Esophagus mucosa (tissue), 1 donor: ENCODE measurements at places on chromosomes 12 and 14.

- peak; percentile 62 for ATAC-seq
Measured at GRCh38 chr12:116924558-116925453, 14.1 kb downstream of the FBXW8 start.

DNA sequence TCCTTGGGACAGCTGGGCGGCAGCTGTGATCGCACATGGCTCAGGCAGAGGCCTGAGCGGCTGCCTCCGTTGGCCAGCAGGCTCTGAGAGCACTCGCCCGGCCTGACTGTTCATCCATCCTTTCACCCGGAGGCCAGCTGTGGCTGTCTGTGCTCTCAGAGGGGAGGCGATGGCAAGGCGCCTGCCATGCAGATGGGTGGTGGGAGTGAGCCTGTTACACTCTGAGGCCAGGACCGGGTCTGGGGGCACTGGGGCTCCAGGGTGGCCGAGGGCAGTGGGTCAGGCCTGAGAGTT is 292.3 kb downstream of the TMEM121 start:
- ATAC-seq = no peak

DNA sequence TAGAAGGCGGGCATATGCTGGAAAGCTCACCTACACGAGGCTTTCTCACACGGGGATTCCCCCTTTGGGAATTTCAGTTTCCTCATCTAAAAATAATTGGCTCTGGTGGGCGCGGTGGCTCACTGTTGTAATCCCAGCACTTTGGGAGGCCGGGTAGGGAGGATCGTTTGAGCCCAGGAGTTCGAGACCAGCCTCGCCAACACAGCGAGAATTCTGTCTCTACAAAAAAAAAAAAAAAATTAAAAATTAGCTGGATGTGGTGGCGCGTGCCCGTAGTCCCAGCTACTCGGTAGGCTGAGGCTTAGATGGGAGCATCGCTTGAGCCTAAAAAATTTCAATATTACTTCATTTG is 400 bp upstream of the NDUFA12 start:
- peak; percentile 16 for ATAC-seq

DNA sequence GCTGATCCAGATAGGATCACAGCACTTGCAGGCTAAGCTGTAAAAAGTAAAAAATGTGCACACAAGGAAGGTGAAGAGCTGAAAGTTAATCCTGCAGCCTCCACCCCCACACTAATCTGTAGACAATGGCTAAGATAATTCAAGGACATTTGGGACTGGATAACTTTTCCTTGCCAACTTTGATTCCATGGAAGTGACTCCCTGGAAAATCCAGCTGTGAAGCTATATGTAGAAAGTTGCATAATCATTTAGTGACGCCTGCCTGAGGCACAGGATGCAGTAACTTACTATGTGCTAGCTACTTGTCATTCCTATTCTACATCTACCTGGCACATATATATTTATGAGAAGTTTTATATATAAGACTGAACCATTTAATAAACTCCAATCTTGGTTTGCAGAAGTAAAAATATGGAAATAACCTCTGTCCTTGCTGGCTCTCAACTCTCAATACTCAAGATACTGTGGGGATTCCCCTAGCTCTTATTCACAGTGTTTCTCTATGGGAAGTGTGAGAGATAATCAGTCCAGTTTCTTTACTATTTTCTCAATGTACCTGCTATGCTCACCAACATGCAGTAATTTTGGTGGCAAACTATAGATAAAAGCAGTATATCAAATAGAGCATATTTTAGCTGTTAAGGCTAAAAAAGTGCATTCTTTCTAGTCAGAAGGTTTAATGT is 14.8 kb downstream of the LDHB start:
- peak; percentile 67 for ATAC-seq

GRCh38 chr12:41514907-41515306 is 326.8 kb downstream of the PDZRN4 start:
- no peak for ATAC-seq

DNA sequence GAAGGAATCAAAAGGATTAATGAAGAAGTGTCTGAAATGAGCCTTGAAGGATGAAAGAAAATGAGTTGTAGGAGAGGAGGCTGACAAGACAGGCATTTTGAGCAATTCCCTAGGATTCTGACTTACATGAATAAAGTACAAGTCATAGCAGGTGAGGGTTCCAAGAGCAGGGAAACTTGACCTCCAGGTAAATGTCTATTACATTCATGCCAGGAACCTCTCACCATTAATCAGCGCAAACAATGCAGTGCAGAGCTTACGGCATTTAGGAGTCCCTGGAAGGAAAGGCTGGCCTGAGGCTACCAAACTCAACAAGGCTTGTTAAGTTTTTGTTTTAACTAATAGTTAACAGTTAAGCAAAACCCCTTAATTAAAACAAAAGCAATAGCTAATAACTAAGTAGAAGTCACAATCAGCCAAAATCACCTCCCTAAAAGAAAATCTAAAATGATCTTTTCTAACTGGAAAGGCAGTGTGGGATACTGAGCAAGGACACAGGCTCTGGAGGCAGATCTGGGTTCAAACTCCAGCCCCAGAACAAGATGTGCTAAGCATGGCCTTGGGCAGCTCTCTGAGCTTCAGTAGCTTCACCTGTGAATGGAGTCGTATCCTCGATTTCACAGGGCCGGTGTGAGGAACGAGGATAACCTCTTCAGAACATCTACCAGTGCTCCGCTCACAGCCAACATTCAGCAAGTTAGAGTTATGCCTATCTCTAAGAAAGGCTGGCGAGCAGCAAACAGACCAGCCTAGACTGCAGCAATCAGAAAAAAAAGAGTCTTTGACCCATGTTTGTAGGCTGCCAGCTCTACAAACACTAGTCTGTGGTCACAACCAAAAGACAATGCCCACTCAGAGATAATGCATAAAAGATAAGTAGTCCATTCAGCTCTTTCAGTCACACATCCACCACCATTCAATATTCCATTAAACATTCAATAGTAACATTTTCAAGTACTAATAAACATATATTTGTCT is 16.9 kb downstream of the PPTC7 start:
- peak; percentile 73 for ATAC-seq

DNA sequence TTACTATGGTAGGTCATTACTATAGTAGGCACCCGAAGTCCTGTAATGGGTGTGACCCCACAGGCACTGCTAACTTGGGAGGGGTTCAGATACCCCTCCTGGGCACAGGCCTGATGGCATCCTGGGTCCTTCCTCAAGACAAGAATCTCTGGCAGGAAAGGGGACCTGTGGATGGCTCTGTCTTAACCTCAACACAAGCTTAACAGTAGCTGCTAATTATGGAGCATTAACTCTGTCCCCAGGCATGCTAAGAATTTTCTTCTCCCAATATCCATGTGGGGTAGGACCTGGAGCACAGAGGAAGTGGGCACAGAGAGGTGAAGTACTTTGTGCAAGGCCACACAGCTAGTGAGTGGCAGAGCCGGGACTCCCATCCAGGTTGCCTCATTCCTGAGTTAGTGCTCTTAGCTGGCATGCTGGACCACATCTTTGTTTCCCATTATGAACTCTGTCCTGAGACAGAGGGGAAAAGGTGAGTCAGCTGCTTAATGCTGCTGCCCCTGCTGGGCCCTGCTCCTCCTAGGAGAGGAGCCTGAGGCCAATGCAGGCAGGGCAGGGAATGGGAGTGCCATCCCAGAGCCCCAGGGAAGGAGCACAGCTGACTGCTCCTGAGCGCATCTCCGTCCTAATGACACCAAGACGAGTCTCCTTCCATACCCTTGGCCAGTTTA is 32.1 kb downstream of the GALNT16 start:
- no peak for ATAC-seq

DNA sequence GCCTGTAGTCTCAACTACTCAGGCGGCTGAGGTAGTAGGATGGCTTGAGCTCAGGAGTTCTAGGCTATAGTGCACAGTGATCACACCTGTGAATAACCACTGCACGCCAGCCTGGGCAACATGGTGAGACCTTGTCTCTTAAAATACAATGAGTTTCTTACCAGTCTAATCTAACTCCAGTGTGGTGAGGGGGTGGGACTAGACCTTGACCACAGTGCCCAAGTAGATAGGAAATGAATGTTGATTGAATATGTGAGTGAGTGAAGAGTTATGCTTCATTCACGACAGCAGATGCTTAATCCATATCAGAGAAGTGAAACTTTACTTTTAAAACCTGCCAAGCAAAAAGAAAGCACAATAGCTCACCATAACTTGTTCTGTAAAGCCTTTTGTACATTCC is 11.2 kb upstream of the AK7 start:
- no peak for ATAC-seq

GRCh38 chr14:104928391-104929133 is 3.9 kb downstream of the PLD4 start:
- ATAC-seq = no peak

DNA sequence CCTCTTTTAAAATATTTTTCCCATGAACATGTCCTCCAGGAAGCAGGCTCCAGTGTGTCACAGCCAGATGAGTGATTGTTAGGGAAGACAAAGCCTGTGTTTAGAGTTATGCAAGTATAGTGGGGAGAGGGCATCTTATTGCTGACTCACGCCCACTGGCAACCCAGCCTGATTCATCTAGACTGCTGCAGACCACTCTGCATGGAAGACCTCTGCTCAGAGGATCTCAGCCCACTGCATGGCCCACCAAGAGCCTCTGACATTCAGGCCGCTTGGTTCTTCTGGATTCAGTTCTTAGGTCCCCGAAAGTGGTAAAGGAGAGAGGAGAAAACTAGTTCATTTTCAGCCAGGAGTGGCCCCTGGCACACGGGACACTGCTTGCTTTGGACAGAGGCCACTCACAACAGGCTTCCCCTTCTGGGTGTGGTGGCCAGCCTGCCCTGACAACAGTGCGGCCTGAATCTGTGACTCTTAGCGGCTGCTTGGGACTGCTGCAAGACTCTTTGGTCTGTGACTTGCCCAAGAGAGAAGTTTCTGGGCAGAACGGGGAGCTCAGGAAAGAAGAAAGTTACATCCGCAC is 266.3 kb downstream of the ZFP36L1 start:
- ATAC-seq = peak; percentile 74

GRCh38 chr12:84463741-84464495 is 448.7 kb downstream of the SLC6A15 start:
- ATAC-seq = no peak

DNA sequence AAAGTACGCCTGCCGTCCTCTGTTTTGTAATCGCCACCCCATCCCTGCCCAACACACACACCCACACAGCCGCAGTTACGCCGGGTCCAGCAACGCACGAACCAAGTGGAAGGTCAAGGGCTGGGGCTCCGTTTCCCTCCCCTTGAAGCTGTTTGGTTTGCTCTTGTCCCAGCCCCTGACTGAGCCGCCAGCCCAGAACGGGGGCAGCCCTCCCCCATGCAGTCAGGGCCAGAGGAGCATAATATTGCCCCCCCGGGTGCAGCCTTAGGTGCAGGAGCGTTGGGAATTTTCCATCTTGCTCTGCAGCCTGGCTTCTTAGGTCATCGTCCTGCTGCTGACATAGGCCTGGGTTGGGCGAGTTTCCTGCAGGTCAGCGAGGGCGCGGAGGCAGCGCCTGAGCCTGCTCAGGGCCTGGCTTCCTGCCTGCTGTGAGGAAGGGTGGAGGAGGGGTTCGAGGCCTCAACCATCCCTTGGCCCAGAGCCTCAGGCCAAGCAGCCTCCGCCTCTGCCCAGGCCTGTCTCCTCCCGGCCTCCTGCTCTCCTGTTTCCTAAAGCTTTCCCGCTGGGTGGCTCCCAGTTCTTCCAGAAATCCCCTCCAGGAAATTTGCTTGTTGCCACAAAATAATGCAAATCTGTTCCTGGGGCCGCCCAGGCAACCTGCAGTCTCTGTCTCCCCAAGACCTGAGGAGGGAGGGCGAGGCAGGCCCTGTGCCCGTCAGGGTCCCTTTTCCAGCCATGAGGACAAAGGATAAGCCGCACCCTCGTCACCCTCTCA is 44.5 kb downstream of the PSMA6 start:
- ATAC-seq = peak; percentile 65

GRCh38 chr12:84484798-84485197 is 427.8 kb downstream of the SLC6A15 start:
- no peak for ATAC-seq

DNA sequence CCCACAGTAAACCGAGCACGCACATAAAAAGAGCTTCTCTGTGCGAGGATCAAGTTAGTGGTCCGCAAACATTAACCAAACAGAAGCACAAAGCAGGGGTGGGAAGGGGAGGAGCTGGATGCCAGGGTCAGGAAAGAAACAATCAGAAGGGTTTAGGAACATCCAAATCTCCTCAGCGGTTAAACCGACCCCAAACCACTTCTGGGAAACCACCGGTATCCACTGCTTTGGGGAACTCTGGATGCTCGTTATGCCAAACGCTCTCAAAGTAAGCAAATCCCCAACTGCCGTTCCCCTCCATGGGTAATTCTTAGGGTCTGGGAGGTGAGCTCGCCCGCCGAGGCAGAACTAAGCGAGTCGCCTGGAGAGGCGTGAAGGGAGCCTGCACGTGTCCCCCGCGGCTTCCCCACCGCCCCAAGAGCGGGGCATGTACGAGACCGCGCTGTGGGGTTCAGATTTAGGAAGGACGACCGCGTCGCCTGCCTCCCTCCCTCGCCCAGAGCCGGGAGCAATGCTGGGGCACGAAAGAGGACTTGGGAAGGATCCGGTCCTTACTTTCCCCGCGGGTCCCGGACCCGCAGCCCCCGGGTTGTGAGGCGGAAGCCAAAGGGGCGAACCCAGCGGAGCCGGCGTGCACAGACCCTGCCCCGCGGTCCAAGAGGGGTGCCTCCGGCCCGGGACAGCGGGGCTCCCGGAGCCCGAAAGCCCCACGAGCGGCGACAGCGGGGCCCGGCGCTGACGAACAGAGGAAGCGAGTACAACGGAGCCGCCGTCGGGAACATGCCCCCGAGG is 711 bp downstream of the SBNO1 start:
- ATAC-seq = peak; percentile 12

DNA sequence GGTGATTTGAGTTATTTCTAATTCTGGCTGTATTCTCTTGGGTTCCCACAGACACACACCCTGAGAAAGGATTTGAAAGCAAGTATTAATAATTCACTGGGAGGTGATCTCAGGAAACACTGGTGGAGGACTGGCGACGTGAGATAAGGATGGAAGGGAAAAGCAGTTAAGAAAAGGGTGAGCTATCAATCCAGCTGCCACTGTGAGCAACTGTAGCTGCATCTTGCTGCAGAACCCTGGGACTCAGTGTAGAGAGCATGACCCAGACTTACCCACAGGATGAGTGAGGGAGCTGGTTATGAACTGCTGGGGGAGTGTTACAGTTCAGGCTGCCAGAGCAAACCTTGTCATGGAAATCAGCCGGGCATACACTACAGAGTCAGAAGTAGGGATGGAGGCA is 71.9 kb downstream of the RESF1 start:
- no peak for ATAC-seq

DNA sequence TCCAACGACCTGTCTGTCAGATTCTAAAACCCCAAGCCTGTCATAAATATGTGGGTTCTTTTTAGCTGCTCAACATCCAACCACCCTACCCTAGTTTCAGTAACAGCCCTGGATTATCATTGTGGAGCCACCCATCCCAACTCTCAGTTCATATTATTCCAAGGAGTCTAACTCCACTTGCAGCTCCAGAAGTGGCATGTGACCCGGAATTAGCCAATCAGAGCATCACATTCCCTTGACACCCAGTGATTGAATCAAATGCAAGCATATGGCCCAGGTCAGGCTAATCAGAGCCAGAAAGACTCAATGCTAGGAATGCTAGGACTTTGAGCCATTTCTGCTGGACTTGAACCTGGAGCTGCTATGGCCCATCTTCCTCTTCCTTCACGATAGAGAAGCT is 17.1 kb upstream of the HSP90B1 start:
- ATAC-seq = no peak
